Esophagus squamous epithelium (tissue), 5 donors: ENCODE measurements at places on chromosomes 11 and 22.

DNA sequence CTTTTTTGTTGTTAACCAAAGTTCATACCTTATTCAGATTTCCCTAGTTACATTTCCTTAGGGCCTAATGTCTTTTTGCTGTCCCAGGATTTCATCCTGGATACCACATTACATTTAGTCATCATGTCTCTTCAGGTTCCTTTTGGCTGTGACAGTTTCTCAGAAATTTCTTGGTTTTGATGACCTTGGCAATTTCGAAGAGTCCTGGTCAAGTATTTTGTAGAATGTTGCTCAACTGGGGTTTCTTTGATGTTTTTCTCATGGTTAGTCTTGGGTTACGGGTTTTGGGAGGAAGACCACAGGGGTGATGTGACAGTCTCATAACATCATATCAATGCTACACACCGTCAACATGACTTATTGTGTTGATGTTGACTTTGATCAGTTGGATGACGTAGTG is 39.8 kb upstream of the FDX1 start:
- DNase-seq: no peak

DNA sequence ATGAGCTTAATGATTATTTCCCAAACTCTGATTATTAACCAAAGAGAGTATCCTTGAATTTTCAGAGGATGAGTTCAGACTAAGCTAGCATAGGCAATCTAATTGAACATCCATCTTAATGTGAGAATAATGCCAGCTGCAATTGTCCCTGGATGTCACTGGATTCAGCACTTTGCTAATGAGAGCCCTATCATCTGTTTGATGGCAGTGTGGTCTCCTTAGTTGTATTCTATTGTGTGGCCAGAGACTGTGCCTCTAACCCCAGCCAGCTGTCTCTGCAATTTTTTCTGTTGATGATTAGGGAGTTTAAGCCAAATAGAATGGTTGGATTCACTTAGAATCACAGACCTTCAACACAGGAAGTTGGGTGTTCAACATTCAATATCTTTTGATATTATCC is 1249.5 kb downstream of the FAM181B start:
- DNase-seq: no peak

DNA sequence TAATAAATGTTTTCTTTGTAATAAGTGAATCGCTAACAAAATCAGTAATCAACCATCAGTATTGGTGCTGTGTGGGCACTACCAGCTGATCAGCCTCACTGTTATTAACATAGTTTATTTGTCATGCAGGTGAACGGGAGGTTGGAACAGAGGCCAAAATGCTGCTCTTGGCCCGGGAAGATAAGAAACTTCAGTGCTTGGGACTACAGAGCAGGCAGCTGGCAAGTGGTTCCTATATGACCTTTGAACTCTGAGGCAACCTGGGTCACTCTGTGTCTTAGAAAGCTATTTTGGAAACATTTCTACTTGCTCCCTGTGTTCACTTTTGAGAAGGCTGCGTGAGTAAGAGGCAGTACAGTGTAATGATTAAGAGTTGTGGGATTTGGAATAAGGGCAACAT is 36.5 kb upstream of the DNAJB13 start:
- no peak for DNase-seq

- no peak for DNase-seq
Measured at GRCh38 chr11:1305501-1306056, 3.9 kb downstream of the TOLLIP start.

DNA sequence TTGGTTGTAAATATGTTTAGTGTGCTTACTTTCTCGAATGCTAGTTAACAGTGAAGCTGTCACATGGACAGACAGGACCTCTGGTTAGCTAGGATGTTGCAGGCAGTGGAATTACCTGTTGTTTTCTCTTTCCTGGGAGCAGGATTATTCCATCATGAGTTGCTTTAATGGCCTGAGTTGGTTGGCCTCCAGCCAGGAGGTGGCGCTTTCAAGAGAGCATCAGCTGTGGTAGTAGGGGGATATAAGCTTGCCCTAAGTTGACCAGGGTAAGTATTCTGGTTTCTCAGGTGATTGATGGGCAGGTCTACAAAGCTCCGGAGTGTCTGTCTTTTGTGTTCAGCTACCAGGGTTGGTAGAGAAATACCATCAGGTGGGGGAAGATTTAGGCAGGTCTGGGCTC is 43.5 kb downstream of the NELL1 start:
- DNase-seq: no peak

GRCh38 chr22:45772743-45773142 is 101.1 kb downstream of the ATXN10 start:
- DNase-seq: no peak

GRCh38 chr11:60915248-60915914 is 1.4 kb downstream of the TMEM109 start:
- DNase-seq: no peak

- DNase-seq: no peak
Measured at GRCh38 chr22:32355760-32356159, 1.9 kb upstream of the RFPL3 start.

DNA sequence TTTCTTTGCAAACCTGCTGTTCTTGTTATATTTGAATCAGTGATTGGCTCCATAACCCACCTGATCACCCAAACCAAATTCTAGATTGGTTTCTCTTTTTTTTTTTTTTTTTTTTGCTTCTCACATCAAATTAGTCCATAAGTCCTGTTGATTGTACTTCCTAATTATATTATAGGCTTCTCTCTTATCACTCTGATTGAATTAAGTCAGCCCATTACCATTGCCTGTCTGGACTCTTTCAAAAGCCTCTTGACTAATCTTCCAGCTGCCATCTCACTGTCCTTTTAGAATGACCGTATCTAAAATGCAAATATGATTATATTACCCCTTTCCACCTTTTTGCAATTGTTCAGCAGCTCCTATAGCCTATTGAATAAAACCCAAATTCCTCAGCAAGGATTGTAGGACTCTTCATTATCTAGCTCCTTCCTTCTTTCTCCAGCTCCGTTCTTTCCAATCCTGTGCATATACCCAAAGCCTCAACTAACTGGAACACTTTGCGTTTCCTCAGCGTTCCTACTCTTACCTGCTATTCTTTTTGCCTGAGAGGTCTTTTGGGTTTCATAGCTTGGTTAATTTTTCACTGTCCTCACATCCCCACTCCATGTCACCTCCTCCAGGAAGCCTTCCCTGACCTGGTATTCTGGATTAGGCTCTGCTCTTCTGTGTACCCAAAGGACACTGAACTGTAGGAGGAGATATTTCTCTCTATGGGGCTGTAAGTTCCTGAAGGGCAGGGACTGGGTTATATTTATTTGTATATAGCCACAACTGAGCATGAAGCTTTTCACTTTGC is 423.3 kb downstream of the TMEM135 start:
- no peak for DNase-seq

DNA sequence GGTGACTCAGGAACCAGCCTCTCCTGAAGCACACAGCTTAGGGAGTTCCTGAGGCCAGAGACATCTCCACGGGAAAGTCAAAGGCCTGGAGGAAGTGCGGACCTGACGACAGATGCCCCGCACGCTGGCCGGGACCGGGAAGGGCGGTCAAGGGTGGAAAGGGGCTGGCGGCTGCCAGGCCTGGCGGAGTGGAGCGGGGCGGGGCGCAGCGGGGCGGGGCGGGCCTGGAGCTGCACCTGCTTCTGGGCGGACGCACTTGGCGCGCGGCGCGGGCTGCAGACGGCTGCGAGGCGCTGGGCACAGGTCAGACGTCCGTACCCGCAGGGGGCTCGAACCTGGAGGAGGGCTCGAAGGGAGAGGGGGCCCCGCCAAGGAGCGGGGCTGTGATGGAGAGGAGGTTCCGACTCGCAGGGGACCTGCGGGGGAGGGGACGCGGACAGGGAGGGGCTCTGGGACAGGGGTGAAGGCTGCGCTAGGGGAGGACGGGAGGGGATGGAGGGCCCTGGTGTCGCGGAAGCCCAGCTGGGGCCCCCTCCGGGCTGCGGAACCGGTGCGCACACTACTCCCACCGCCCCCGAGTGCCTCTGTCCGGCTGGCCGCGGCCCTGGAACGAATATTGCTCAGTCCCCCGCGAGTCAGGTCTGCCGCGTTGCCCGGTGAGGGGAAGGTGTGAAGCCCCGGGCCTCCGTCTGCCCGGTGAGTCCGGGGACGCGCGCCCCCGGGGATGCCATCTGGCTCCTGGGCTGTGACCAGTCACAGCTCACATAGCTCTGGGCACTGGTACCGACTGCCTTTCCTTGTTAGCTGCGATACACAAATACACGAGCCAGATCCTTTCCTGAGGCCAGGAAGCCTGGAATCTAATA is at the start of gene TMEM45B:
Gene TMEM45B (plus strand): TSS at position 253 of the 866 bp plus-strand sequence. CDS start 36,635 bp downstream, outside the sequence.
- DNase-seq: no peak

DNA sequence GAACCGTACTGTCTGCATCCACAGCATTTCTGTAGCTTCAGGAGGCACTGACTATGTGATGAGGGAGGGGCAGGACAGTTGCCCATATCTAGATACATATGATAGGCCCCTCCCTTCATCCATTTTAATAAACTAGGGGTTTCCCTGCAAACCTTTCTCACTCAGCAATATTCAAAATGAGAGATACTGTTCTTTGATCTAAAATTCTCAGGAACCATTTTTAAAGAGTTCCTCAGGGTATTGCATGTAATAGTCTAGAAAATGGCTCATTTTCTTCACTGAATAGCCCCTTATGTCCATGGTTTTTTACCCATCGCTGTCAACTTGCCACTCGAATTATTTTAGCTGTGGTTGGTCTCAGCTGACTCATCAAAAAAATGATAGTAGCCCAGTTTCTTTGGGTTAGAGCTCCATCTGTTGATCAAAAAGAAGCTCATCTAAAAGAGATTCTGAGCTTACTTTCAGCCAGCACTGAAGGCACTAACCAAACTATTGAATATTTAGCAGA is 37.0 kb upstream of the DNAJB7 start:
- no peak for DNase-seq
